ENCODE measurements at places on chromosomes 4 and X.

- peaks cover 26% of the 10 kb centered on the region for H3K4me1 ChIP-seq
- H3K27me3 ChIP-seq, result no peaks in the 10 kb centered on the region
- no peak overlapping the region for H3K27ac ChIP-seq
These were observed 47.7 kb downstream of the LNX1 start for GRCh38 chr4:53543561-53543960.

DNA sequence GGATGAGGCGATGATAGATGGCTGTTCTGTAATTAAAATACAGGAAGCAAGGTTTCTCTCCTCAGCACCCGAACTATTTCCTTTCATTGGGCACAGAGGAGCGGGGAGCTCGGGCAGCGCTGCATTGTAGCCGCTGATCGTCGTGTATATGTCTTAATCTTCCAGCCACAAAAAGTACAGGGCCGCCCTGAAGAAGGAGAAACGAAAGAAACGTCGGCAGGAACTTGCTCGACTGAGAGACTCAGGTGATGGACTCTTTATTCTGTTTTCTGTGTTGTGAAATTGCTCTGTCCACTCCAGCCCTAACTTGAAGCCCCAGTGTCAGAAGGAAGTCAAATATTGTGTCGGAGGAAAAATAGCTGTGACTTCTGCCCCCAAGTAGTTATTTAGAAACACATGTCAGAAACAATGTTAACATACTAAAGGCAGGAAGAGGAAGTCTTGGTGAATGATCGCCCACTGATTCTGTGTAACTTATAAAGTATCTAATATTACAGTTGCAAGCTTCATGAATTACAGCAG lies 546 bp downstream of the ZRSR2 start:
- peaks cover 15% of the 10 kb centered on the region for H3K36me3 ChIP-seq
- H3K27me3 ChIP-seq, result no peaks in the 10 kb centered on the region
- DNase-seq, result no peak
- H3K4me3 ChIP-seq, result peak overlapping the region; percentile 98
- H3K27ac ChIP-seq, result peak overlapping the region; percentile 87
- peaks cover 9% of the 10 kb centered on the region for H3K4me1 ChIP-seq

- peaks cover 5% of the 10 kb centered on the region for H3K36me3 ChIP-seq
- H3K4me3 ChIP-seq, result no peak overlapping the region
- H3K4me1 ChIP-seq, result no peaks in the 10 kb centered on the region
- DNase-seq, result no peak
- H3K27ac ChIP-seq, result no peak overlapping the region
These were observed 232.0 kb downstream of the ARHGAP10 start for GRCh38 chr4:147963839-147964238.

GRCh38 chrX:110407910-110408545 lies 49.4 kb downstream of the RTL9 start:
- H3K36me3 ChIP-seq, result no peaks in the 10 kb centered on the region
- no peaks in the 10 kb centered on the region for H3K27me3 ChIP-seq
- DNase-seq, result no peak
- H3K27ac ChIP-seq, result no peak overlapping the region
- no peak overlapping the region for H3K4me3 ChIP-seq
- peaks cover 13% of the 10 kb centered on the region for H3K4me1 ChIP-seq

- peaks cover 7% of the 10 kb centered on the region for H3K4me1 ChIP-seq
- H3K36me3 ChIP-seq, result no peaks in the 10 kb centered on the region
- no peak overlapping the region for H3K27ac ChIP-seq
These were observed 561.6 kb upstream of the MAGEB2 start for GRCh38 chrX:29653721-29654120.

DNA sequence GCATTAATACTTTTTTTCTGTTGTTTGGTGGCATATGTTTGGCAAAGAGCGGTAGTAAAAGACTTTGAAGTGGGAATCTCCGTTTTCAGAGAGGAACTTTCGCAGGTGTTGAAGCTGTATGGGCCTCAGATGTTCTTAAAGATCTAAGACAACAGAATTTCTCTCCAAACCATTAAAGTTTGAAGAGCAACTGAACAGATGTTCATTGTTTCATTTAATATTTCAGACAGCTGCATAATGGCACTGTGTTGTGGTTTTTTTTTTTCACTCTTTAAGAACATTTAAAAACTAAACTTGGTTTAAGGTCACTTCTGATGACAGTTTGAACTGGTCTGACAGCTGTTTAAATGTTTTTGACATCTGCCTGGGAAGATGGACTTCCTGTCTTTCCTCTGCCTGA lies 882.7 kb upstream of the PCDH10 start:
- H3K27me3 ChIP-seq, result no peaks in the 10 kb centered on the region
- H3K36me3 ChIP-seq, result no peaks in the 10 kb centered on the region
- H3K4me3 ChIP-seq, result no peak overlapping the region
- no peak overlapping the region for H3K27ac ChIP-seq
- no peaks in the 10 kb centered on the region for H3K4me1 ChIP-seq
